A549 (cell line): ENCODE measurements at places on chromosomes 3 and 15.
A peak's percentile ranks its signal among the peaks of the same experiment; 100 is the strongest.

GRCh38 chr3:12716605-12717151 lies 42.4 kb downstream of the TMEM40 start:
- DNase-seq, result no peak

GRCh38 chr3:58009026-58009748 lies 965 bp downstream of the FLNB start:
- DNase-seq, result no peak

GRCh38 chr3:100269410-100270214 lies 8.8 kb downstream of the TBC1D23 start:
- DNase-seq, result no peak

- no peak for DNase-seq
Measured at GRCh38 chr15:65644282-65644681, 22.5 kb downstream of the SLC24A1 start.

DNA sequence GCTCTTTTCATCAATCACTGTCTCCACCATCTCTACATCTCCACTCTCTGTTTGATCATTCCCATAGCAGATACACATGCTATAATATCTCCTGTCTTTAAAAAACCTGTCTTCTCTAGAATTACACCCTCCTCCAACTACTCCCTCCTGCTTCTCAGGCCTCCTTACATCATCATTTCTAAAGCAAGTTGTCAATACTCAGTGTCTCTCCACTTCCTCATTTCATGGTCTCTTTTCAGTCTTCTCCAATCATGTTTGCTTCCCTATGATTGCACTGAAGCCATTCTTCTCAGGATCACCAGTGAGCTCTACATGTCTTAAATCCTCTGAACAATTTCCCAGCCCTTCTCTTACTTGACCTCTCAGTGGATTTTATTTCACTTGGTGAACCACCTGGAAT lies 87.0 kb upstream of the ZNF280D start:
- no peak for DNase-seq

DNA sequence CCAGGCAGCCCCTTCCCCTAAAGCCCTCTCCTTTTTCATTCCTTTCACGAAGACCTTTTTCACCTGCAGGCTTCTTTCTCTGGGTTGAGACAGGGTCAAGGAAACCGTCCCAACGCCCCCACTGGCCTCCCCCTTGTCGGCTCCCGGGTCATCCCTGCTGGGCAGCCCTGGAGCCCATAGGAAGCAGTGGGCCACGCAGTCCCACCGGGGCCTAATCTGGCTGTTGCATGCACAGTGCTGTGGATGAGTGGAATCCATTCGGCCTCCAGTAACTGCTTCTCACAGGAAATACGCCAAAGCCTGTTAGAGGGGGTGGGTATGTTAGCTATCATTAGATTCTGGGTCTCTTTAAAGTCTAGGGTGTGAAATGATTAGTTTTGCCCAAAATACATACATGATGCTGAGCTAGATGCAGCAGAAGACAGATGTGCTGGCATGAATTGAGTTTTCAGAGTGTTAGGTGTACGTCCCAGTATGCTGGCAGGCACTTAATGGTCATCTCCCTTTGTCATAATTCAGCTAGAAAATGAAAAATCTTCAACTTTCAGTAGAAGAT lies 16.6 kb downstream of the LYSMD4 start:
- DNase-seq, result no peak

- DNase-seq, result no peak
Measured at GRCh38 chr3:195101001-195101583, 169.9 kb downstream of the XXYLT1 start.

DNA sequence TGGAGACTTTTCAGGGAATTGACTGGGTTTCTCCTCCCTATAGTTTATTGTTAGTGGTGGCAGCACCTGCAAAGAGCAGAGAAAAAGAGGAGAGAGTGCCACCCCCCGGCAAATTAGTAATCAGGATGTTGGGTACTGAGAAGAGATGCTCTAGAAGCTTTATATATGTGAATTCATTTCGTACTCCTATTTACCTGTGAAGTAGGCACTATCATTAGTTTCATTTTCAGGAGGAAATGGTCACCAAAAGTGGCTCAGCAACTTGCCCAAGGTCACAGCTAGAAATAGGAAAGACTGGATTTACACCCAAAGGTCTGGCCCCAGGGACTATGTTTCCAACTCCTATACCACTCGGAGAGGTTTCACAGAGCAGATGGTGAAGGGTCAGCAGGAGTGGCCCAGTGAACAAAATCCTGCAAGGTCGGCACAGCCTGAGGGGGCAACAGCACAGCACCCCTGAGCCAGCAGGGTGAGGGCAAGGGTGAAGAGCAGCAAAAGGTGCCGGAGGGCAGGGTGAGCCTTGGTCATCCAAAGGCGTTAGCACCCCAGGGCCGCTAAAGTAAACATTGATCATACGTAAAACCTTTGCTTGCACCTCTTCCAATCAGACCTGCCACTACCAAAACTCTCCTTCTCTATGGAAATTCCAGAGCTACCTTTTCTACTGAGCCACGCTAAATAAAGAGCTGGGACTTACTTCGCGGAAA lies 23.6 kb downstream of the VGLL4 start:
- no peak for DNase-seq

DNA sequence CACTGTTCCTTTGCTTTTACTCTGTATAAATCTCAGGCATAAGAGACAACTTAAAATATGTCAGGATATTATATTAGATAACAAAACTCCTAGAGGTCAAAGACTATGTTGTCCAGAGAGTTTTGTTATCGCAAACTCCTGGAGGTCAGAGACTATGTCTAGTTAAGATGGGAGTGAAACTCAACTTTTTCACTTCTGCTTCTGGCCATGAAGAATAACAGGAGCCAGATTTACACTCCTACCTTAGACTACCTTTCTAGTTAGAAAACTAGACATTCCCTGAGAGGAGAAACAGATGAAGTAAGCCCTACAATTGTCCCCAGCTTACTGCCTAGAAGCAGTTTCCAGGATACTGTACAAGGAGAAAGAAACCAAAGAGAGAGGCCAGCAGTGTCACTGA lies 255.4 kb upstream of the UBE2E1 start:
- no peak for DNase-seq

- no peak for DNase-seq
Measured at GRCh38 chr15:51202783-51203182, 108.1 kb upstream of the TNFAIP8L3 start.

- DNase-seq, result no peak
Measured at GRCh38 chr15:54816401-54816800, 380.3 kb downstream of the RSL24D1 start.

DNA sequence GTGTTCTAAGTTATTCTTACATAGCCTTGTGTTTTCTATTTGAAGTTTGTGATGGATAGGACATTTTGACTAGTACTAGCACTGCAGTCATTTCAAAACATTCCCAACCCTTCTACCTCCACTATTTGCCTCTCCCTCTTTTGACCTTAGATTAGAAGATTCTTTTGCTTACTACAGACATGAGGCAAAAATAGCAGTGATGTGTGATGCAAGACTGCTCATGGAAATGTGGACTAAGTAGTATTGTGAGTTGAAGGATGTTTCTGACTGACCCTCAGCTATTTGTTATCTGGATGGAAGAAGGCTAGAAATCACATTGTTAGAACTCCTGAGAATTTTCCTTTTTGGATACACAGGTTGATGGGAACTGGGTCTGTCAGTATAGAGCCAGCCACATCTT lies 45.9 kb downstream of the ATP2C1 start:
- DNase-seq, result peak; percentile 1

DNA sequence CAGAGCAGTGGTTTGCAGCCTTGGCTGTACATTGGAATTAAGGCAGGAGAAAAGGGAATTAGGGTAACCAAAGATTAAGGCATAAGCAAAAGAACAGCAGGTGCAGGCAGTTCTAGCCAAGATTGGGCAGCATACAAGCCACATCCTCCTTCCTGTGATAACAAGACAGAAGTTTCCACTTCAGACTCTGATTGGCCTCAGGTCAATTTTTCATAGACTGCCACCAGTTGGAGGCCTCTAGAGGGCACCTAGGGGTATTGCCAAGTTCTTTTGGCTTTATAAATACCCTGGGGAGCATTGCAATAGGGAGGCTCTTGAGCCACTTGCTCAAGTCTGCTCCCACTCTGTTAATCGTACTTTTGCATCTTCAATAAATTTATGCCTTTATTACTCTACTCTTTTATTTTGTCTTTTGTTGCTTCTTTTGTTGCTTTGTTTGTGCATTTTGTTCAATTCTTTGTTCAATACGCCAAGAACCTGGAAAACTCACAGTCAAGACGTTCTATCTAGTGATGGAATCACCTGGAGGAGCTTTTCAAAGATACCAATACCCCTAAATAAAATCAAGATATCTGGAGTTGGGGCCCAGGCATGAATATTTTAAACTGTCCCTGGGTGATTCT lies 32.2 kb upstream of the FMN1 start:
- DNase-seq, result peak; percentile 85

DNA sequence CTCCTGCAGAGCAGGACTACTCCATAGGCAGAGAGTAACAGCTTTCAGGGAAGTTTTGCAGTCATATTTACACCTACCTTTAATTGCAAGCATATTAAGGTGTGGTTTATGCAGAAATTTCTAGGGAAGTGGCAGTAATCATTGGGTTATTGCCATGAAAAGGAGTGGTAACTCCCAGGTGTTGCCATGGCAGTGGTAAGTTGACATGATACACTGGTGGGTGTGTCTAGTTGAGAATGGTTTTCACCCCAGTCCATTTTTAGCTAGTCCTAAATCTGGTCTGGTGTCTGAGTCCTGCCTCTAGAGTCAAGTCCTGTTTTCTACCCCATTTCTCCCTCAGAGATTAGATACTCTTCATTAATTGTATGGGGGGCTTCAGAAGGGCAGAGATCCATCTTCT lies 128.4 kb upstream of the GMNC start:
- DNase-seq, result no peak

DNA sequence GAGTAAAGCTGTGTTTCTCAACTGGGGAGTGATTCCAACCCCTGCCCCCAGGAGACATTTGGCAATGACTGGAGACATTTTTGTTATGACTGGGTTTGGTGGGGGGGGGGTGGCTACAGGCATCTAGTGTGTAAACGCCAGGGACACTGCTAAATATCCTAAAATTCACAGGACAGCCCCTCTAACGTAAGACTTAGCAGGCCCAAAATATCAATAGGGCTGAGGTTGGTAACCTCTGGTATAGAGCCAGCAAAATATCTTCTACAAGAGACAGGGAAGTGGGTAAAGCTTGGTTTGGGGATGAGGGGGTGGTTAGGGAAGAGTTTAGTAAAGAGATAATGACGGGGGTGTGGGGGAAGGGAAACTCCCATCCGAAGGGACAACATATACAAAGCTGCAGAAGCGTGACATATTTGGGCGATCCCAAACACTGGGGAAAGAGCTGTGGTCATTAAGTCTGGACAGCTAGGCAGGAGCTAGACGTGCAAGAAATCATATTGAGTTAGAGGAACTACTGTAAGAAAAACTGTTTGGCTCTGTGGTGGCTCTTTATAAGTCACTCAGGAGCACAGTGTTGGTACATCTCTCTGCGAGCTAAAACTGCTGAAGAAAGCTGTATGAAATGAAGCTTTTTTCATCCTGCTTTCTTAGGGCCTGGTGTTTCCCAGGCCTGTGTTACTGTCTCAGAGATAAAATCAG lies 697 bp upstream of the TRIM69 start:
- no peak for DNase-seq

DNA sequence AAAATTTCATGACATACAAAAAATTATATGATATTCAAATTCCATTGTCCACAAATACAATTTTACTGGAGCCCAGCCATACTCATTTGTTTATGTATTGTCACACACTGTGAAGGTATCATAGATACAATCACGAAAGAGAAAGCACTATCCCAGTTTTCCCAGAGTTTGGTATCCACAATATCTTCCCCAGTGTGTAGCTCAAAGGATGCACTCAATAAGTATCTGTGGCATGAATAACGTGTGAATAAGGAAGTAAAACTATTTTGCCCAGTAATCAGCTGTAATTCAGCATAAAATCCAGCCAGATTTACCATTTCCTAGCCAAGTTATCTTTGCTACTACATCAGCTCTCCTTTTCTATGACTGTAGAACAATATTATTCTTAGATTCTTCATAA lies 131.3 kb upstream of the KCNMB2 start:
- no peak for DNase-seq

DNA sequence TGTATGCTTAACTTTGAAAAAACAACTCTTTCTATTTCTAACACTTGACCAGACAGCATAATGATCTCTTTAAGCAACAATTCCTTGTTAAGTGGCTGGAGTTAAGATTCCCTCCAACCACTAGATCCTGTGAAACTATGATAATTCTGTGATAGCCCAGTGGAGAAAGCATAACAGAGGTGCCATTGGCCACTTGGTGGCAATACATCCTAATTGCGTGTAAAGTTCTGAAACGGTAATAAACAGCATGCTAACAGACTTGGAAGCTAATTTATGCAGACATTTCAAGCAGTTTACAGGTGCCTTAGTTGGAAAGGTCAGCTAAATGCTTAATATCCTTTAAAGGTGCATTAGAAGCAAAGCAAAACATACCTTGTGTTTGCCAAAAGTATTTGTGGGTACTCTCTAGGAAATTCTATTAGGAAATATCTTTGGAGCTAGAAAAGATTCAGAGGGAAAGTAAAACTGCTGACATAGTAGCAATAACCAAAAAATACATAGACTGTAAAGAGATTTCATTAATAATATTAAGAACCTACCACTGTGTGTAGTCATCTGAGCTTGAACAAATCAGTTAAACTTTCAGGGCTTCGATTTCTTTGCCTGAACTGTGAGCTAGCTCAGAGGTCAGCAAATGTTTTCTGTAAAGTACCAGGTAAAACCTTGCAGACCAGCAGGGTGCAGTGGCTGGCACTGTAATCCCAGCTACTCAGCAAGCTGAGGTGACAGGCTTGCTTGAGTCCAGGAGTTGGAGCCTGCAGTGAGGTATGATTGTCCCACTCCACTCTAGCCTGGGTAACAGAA lies 19.0 kb upstream of the CSTA start:
- no peak for DNase-seq

DNA sequence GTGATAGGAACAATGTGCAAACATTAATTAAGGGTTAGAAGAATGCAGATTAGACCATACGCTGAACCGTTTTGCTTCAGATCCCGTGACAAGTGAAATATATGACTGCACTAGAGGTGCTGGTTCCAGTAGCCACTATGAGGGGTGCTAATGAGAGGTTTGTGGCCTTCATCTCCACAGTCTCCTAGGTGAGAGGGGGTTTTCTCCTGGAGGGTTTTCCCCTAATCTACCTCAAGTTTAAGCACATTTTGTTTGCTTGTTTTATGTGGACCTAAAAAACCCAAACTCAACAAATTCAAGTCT lies 13.7 kb upstream of the SHF start:
- DNase-seq, result no peak
